Stimulated activated CD8-positive, alpha-beta memory T cell treated with anti-CD3 and anti-CD28 coated beads, Interleukin-7, amount 100 ng/mL, for 24 hours (primary cell): ENCODE measurements at places on chromosomes 12 and 14.

DNA sequence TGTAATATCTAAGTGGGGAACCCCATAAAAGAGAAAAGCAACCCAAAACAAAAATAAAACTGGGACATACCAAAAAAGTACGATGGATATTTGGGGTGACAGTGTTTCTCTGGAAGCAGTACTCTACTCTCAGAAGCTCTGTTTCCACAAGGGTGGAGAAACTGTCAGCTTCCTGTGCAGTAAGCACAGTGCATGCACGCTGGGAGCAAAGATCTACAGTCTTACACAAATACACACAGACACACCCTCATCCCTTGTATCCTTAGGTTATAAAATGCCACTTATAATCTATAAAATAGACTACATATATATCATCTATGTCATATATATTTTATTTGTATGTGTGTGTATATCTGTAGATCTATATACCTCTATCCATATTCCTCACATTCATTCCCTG lies 225.8 kb upstream of the SOX5 start:
- DNase-seq, result no peak

GRCh38 chr14:61566537-61567225 lies 128.6 kb upstream of the HIF1A start:
- no peak for DNase-seq

DNA sequence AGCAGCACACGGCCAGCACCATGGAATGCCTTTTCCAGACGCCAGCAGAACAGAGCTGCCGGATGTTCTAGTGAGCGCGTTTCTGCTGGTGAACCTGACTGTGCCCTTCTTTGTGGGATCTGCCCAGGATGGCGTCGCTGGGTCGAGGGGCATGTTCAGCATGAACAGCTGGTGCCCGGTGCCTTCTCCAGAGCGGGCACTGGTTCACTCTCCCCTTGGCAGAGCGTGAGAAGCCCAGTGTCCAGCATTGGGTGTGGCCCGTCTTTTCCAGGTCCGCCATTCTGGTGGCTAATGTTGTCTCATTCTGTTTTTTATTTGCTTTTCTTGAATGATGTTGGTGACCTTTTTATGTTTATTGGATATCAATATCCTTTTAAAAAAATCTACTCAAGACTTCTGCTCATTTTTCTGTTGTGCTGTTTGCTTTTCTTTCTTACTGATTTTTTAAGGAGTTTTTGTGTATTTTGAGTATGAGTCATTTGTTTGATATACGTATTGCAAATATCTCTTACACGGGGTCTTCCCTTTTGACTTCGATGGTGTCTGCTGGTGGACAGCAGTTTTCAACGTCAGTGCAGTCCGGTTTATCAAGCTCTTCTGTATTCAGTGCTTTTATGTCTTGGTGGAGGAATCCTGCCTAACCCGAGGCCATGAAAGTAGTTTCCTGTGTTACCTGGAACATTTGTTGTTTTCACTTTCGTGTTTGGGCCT lies 74.3 kb downstream of the ADGRD1 start:
- DNase-seq, result no peak

DNA sequence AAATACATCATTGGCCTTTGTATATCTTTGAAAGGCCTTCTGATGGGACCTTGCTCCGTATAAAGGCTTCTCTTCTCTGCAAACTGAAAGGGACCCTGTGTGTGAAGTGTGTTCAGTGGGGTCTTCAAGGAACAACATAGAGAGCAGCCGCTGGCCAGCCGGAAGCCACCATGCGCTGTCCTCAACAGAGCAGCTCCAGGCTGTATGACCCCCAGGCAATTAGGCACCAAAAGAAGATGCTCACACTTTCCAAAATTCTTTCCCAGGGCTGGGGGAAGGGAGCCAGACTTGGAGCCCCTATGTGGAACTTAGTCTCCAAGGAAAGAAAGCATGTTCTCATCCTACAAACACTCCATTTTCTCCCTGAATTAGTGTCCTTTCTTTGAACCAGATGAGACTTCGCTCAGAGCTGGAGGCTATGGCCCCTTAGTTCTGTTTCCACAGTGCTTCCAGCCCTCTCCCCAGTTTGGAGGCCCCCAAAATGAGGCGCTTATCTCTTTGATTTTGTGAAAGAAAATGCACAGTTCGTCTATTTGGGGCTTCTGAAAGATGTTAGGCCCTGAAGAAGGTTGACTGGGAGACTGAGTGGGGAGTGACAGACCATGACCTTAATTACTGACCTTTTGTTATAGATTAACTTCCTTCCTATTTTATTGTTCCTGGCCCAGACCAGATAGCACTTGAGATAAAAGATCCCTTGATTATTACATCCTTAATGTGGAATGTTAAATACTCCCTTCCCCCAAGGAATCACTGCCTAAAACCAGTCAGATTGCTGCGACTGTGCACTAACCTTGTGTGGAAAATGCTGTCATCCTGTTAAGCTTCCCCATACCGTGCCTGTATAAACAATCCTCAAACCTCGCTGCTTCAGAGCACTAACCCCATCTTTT lies 128.3 kb upstream of the FGD4 start:
- DNase-seq, result no peak

DNA sequence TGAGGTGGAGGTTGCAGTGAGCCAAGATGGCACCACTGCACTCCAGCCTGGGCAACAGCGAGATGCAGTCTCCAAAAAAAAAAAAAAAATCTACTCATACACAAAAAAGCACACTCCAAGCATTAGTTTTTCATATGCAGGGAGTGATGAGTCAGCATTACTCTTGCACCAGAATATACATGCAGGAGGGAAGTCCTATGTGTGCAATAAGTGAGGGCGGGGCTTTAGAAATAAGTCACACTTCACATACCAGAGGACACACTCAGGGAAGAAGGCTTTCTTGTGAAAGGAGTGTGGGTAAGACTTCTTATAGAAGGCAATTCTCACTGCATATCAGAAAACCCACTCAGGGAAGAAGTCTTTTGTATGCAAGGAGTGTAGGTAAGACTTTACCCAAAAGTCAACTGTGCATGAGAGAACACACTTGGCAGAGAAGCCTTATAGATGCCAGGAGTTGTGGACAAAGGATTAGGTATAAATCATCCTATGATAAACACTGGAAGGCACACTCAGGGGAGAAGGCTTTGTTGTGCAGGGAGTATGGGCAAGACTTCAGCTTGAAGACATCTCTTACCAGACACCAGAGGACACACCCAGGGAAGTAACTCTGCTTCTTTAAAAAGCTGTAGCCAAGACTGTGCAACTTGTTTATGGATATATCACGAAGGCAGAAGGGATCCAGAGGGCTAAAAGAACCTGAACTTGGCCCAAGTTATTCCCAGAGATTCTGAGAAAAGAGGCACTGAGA lies 50.5 kb downstream of the ATF7 start:
- no peak for DNase-seq

DNA sequence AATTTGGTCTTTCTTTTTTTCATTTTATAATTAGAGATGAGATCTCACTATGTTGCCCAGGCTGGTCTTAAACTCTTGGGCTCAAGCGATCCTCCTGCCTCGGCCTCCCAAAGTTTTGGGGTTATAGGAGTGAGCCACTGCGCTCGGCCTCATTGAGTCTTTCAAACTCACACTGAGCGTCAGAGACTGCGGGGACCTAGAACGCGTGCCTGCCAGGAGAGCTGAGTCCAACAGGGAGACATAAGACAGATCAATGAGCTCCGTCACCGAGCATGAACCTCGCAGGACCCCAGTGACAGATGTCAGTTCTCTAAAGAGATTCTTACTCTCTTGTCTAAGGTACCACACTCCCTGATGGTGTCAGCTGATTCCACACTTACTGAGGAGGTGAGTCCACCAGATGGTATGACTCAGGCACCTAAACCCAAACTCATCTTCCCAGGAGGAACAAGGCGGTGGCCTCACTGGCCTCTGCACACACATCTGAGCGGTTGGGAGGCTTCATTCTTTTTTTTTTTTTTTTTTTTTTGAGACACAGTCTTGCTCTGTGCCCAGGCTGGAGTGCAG lies 58.9 kb downstream of the CCDC88C start:
- DNase-seq, result no peak

DNA sequence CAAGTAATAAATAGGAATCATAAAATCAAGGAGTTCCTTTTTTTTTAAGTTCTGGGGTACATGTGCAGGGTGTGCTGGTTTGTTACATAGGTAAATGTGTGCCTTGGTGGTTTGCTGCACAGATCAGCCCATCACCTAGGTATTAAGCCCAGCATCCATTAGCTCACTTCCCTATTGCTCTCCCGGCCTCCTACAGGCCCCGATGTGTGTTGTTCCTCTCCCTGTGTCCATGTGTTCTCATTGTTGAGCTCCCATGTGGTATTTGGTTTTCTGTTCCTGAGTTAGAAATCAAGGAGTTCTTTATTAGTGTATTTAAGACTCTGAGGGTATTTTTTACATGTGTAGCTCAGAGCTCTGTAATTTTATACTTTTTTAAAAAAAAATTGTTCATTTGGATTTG lies 86.0 kb downstream of the SCFD1 start:
- DNase-seq, result no peak

- DNase-seq, result no peak
Measured at GRCh38 chr12:124109760-124110159, 136.7 kb downstream of the ZNF664 start.

GRCh38 chr14:100693877-100694578 lies 32.7 kb upstream of the DLK1 start:
- DNase-seq, result no peak

DNA sequence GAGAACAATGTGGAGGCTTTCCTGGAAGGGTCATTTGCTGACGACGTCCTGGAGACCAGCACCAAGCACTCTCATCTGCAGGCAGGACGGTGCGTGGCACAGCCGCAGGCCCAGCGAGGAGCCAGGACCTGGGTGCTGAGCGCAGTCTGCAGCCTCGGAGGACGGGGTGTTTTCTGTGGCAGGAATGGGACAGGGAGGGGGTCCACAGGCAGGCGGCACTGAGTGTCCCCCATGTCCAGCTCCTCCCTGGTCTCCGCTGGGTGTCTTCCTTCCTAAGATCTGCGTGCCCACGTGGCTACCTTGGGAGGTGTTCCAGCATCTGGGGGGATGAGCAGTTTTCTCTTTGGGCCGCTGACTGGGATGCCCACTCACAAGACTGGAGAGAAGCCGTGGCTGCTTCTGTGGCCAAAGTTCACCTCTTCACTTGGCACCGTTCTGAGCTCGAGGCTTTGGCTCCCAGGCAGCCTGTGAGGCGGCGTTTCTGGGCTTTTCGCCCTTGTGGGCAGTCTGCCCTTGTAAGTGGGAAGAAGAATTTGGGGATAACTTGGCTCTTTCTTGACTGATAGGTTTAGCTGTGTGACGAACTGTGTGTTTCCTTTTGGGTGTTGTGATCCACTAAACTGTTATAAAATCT lies 72.2 kb downstream of the NOC4L start:
- no peak for DNase-seq

DNA sequence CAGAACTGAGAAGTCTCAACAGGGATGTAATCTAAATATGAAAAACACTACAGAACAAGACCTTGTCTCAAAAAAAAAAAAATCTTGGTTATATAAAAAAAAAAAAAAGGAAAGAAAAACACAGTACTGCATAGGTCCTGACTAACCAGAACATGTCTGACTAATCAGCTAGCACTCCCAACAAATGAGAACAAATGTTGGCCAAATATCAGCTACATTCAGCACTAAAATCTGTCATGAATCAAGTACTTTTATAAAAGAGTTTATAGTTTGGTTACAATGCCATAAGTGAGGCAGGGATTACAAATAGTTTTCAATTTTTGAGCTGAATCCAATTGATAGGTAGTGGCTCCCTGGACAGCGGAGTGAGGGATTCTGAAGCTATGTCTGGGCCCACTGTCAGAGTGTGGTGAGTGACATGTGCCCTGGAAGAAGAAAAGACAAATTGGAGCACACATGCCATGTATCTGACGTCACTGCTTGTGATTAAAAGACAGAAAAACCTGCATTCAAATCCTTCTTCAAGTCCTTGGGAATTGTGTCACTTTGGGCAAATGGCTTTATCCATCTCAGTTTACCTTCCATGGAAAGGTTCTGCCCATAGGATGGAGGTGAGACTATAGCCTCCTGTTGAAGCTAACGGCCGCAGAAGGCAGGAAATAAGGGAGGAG lies 5.6 kb upstream of the FAM234B start:
- DNase-seq, result no peak

GRCh38 chr14:85554106-85554505 lies 24.2 kb downstream of the FLRT2 start:
- DNase-seq, result no peak

- DNase-seq, result no peak
Measured at GRCh38 chr12:68577949-68578348, 32.8 kb upstream of the RAP1B start.

GRCh38 chr14:23631702-23632460 lies 4.3 kb upstream of the DHRS2 start:
- peak; percentile 58 for DNase-seq

DNA sequence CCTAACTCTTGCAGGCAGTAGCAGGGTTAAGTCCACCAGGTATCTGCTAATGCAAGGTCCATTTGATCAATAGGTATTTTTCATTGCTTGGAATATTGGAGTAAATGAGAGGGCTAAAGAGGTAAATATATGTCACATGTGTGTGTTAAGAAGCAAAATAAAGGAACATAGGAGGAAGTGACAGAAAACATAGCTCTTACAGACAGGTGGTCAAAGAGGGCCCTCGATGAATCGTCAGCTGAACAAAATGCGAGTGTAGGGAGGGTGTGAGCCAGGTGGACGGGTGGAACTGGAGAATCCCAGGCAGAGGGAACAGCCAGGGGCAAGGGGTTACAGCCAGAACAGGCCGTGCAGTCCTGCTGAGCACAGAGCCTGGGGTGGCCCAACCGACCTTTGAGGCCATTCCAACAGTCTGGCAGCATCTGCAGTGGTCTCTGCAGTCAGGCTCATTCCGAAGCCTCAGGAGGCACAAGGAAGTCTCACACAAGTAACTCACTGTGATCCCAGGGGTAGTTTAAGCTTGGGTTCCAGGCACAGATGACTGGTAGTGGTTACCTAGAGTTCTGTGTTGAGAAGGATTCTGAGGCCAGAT lies 43.2 kb downstream of the CCDC88C start:
- DNase-seq, result no peak

- no peak for DNase-seq
Measured at GRCh38 chr12:89960607-89961394, 252.2 kb upstream of the ATP2B1 start.
